ENCODE measurements at places on chromosomes 3 and 15.

- no peak for DNase-seq
Observed at GRCh38 chr3:86723433-86723832, 267.5 kb downstream of the VGLL3 start.

- peak; percentile 34 for DNase-seq
Observed at GRCh38 chr3:71972031-71972430, 187.1 kb upstream of the PROK2 start.

- no peak for DNase-seq
Observed at GRCh38 chr3:185701611-185702261, 115.6 kb downstream of the SENP2 start.

GRCh38 chr3:56452085-56452484 is 16.2 kb downstream of the ERC2 start:
- DNase-seq = no peak

DNA sequence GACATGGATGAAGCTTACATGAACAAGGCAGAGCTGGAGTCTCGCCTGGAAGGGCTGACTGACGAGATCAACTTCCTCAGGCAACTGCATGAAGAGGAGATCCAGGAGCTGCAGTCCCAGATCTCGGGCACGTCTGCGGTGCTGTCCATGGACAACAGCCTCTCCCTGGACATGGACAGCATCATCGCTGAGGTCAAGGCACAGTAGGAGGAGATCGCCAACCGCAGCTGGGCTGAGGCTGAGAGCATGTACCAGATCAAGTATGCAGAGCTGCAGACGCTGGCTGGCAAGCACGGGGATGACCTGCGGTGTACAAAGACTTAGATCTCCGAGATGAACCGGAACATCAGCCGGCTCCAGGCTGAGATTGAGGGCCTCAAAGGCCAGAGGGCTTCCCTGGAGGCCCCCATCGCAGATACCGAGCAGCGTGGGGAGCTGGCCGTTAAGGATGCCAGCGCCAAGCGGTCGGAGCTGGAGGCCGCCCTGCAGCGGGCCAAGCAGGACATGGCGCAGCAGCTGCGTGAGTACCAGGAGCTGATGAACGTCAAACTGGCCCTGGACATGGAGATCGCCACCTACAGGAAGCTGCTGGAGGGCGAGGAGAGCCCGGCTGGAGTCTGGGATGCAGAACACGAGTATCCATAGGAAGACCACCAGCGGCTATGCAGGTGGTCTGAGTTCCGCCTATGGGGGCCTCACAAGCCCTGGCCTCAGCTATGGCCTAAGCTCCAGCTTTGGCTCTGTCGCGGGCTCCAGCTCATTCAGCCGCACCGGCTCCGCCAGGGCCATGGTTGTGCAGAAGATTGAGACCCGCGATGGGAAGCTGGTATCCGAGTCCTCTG is 77.6 kb downstream of the CLDN11 start:
- DNase-seq = no peak

- no peak for DNase-seq
Observed at GRCh38 chr3:172282850-172283249, 165.4 kb downstream of the GHSR start.

DNA sequence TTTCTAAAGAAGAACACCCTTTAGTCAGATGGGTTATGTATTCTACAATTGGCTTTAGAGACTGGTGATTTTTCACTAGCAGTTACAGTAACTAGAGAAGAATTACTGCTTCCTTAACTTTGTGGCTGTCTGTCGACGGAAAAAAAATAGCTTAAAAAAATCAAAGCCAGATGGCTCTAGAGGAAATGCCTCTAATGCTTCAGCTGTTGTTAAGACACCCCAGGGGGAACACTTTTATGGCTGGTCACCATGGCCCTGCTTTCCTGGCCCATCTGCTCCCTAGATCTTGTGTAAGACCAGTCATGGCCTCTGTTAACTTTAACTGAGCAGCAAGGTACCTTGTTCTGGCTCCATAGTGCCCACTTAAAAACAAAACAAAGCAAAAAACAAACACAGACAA is 198.6 kb upstream of the PLSCR5 start:
- DNase-seq = no peak

GRCh38 chr15:81315452-81316175 is 8.3 kb downstream of the STARD5 start:
- DNase-seq = no peak

DNA sequence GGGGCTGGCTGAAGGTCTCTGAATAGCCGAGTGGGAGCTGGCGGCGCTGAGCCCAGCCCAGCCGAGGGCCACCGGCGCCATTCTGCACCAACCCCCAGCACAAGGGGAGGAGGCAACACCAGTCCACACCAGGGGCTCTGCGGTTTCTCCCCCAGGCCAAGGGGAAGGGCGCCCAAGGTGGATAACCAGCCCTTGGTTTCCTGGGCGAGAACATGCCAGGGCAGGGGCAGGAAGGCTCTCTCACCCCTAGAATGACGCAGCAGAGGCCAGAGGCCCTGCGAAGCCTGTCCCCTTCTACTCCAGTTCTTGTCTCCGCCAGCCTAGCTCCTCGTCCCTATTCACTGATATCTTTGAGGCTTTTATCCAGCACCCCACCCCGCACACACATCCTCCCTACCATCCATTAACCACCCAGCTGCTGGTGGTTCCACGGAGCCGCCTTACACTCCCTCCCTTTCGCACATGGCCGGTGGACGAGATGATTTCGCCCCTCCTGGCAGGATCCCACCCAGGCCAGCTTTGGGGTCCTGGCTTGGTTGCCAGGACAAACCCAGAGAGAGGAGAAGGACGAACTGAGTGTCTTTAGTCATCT is 1.3 kb downstream of the RBPMS2 start:
- DNase-seq = no peak

GRCh38 chr3:100088735-100089368 is 25.4 kb downstream of the FILIP1L start:
- no peak for DNase-seq
